SHP77 treated with DMSO at 0.1 percent for 48 hours (cell line): ENCODE measurements at places on chromosomes 6 and 20.
A peak's percentile ranks its signal among the peaks of the same experiment; 100 is the strongest.

DNA sequence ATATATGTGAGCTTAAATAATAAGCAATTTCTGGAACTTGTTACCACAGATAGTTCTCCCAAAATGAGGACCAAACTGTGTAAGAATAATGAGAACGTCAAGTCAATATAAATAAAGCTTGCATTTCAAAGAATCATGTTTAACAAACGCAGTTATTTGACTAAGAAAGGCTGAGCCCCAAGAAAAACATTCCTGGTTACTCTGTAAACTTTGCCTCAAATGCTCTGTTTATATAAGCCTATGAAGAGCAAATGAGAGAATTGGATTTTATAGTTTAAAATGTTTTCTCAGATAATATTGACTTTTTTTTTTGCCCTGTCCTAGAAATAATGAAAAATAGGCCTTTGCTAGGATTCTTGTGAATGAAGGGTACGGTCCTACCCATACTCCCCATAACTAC is 81.3 kb downstream of the C6orf52 start:
- DNase-seq: peak; percentile 4

- no peak for DNase-seq
Measured at GRCh38 chr6:144543006-144543871, 258.1 kb downstream of the UTRN start.

DNA sequence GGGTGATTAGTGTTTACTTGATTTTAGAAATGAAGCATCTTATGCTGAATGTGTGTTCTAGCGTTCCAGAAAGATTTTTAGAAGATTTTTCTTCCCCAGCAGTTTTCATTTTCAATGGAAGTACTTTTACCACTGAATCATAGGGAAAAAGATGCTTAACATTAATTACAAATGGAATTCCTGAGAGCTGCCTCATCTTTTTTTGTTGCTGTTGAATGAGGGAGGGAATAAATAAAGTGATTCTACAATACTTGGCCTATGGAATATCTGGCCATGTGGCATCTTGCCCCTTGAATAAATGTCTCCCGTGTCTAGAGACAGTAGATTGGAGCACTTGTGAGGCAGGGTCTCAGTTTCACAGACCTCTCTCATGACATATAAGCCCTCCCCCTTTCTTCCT is 44.1 kb upstream of the SLC22A1 start:
- no peak for DNase-seq

DNA sequence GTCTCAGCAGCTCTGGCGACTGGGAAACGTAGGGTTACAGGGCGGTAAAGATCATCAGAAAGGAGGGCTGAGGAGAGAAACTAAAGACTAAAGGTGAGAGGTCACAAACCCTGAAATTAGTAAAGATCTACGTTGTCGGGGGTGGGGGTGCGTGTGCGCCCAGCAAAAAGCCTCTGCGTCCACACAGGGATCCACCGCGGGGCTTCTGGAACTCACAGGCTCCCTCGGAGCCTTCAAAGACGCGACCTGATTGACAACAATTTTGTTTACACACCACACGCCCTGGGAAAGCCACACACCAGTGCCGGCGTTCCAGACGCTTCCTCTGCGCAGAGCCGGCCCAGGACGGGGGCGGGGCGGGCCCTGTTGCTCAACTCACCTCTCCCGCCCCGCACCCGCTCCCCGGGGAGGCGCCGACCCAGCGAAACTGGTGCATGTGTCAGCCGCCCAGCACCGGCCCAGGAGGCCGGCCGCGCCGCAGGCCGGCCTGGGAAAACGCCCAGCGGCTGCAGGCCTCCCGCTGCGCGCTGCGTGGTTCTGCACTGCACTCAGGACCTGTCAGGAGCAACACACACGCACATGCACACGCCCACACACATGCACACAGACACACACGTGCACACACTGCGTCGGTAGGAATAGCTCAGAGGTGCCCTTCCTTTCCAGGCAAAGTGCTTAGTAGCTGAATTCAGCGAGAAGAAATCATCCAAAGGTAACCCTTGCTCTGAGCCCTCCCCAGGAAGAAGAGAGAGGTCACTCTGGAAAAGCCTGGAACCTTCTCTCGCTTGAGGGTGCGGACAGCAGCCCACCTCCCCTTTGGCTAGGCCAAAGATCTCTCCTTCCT is 57.2 kb upstream of the ARID1B start:
- DNase-seq: no peak

GRCh38 chr6:71294121-71294523 is 5.5 kb downstream of the OGFRL1 start:
- no peak for DNase-seq

DNA sequence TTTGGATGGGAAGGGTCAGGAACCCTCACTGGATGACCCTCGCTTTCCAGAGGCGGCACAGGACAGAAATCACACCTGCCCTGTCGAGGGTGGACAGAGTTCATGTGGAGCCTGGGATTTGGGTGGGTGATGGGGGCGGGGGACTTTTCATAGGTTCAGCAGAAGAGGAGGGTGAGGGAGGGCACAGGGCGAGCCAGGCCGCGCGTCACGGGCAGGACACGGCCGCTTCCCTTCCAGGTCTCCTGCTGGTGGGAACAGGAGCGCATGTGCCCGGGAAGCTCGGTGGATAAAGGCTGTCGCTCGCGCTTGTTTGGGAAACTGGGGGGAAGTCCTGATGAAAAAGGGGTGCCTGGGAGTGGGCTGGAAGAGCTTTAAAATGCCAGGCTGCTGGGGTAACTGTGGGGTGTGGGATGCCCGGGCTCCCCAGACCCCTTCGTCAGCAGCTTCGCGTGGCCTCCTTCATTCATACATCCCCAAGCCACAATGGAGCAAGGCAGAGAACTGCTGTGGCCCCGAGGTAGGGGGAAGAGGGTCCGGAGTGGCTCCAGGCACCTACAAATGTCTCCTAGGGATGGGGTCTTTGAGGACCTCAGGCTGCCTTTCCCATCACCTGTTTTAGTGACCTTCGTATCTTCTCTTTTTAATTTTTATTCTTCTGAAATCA is 102.2 kb downstream of the DACT2 start:
- DNase-seq: no peak

DNA sequence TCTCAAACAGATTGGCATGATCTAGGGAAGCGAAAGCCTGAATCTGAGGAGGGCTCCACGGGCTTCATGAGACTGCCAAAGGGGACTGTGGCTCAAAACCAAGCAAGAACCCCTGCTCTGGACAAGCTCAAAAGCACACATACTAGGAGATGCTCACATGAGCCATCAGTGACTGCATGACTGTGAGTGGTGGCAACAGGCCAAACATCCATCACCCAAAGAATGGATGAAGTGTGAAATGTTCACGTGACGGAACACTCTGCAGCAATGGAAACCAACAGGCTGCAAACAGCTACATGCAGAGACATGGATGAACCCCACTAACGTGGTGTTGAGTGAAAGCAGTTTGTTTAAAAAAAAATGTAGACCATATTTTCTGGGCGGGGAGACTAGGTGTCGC is 136.3 kb downstream of the PREX1 start:
- DNase-seq: no peak

- DNase-seq: no peak
Measured at GRCh38 chr6:117128052-117128451, 137.3 kb upstream of the VGLL2 start.

DNA sequence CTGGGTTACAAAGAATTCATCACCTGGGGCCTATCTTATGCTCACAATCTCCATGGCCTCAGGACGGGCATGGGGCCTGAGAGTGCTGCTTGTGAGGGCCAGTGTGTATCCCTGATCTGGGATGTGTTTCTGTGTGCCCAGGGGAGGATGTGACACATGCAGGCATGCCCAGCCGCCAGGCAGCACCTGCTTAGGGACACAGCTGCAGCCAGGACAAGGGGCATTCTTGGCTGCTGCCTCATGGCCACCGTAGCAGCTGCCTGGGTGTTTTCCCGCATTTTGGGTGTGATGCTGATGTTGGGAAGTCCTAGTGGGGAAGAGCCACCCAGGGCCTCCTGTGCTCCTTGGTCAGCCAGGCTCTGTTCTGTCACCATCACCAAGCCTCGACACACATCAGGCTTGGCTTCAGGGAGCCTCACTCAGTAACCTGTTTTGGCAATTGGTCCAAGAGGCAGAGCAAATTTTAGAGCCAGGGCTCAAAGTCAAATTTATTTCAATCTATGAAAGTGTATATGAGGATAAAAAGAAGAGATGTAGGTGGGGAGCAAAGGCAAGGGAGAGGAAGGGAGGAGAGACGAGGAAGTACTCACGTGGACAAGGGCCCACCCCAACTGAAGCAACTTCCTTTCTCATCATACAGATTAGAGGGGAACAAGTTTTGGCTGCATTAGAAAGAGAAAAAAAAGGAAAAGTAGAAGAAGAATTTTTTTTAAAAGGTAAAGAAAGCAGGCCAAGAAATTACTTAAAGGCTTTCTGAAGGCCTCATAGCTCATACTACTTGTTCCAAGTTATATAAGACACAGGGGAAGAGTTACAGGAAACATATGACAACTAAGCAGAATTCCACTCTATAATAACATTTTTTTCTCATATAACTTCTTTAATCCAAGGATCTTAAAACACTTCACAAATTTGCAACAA is 269.9 kb upstream of the SUPT3H start:
- no peak for DNase-seq

DNA sequence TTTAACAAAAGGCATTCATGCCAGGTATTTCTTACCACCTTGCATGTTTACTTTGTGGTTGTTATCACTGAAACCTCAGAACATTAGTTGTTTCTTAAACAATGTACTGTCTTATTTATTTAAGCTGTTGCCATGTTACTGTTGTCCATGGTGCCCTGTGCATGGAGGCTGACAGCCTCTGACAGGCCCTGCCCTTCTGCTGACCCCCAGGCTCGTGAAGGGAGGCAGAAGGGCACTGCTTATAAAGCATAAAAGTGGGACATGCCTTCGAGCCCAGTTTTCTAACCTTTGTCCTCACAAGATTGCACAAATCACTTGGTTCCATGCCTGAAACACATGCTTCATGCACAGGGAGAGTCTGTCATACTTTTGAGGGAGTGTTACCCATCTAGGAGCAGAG is 46.7 kb upstream of the CLIC5 start:
- no peak for DNase-seq

DNA sequence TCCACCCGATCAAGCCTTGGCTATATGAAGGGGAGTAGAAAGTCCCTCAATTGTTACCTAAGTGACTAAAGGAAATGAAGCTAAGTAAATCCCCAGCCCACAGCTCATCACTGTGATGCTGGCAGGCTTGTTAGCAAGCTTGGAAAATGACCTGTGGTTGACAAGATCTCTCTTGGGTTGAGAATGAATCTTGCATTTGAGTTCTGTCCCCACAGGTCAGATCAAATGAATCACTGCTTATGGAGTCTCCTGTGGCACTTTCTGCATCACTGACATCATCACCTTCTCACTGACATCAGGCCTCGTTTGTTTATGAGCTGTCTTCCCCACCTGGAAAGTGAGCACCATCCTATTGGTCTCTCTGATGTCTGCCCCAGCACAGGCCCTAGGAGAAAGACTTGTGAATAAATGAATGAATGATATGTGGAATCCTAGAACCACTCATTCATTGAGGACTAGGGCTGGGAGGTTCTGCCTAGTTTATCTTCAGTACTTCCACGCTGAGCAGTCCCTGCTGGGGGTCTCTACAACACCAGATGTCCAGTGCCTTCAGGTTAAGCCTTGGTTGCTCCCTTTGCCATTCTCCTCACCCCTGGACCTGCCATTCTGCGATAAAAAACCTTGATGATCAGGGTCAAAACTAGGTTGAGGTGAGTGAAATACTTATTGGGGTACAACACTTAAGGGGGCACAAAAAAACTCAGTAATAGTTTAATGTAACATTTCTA is 318.4 kb upstream of the MOCS1 start:
- DNase-seq: no peak

GRCh38 chr6:150145427-150145826 is 2.6 kb downstream of the PPP1R14C start:
- DNase-seq: no peak

- DNase-seq: peak; percentile 20
Measured at GRCh38 chr6:116424001-116424400, 37.2 kb upstream of the CALHM6 start.
